MV-4-11 (cell line): ENCODE measurements at places on chromosomes 16 and 17.

- DNase-seq = no peak
These were observed 32.6 kb upstream of the TAC4 start for GRCh38 chr17:49880291-49881053.

DNA sequence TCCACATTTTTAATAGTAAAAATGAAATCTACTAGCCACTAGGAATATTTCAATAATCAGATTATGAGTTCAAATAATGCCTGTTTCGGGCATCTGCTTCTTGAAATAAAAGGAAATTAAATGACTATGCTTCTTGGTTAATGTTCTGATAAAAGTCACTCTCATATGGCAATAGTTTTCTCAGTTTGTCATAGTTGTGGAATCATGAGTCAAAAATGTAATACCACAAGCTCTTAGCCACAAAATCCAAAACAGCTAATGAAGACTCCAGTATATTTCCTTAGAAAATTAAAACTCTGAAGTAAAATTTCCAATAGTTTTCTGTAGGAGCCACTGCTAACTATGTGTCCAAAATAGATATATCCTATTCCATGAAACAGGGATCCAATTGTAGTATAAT, 676.3 kb upstream of the CDH8 start:
- DNase-seq = no peak

- no peak for DNase-seq
These were observed 20.7 kb upstream of the IL21R start for GRCh38 chr16:27381236-27381635.

DNA sequence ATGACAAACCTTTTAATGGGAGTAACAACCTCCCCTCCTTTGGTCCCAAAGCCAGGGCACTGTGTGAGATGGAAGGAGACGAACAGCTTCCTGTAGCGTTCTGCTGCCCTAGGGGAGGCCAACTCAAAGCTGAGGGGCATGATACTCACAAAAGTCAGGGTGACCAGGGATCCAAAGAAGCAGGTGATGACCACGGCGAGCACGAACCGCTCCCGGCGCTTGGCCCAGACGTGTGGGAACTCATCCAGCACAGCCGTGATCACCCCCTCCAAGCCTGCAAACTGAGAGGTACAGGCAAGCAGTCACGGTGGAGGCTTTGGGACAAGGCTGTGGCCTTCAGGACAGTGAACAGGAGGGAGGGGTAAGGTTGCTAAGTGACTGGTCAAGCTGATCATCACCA, 25.1 kb downstream of the SLC6A4 start:
- no peak for DNase-seq

DNA sequence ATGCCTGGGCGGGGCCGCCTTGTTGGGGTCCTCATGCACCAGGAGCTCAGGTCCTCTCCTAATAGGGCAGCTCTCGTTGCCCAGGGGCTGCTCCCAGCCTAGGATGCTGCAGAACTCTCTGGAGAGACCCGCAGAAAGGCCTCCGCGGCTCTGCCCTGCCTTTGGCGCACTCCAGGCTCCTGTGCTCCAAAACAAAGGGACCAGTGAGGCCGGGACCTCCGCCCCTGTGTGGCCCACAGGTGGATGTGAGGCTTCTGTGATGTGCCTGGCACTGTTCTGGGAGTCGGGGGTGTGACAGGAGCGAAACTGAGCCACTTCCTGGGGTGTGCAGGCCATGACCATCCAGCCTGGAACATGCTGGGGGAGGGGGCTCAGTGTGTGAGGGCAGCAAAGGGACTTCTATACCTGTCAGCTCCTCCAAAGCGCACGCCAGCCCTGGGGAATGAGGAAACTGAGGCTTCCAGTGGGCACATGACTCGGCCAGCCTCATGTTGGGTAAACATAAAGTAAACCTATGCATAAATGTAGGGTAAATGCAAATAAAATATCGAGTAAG, 153.2 kb downstream of the IRF8 start:
- no peak for DNase-seq
